Body of pancreas (tissue), 4 donors: ENCODE measurements at places on chromosomes 16 and 17. TPM values are rescaled to one million over a fixed set of nuclear protein-coding genes. Genes with fewer than 3 reads are reported as not detected.

DNA sequence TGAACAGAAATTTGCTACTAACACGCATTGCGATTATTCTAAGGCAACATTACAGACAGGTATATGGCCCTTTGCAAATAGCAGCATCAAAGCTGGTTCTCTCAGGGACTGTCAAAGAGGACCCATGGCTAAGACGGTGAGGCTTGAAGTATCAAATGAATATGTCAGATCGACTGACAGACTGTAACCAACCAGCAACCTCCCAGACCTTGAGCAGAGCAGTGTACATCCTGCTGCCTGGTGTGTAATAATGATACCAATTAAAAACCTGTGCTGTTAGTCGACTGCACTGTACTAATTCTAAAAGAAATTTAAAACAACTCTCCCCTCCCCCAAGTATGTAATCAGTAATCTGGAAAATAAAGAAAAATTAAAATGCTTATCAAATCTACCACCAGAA is 35.9 kb upstream of the GHDC start:
- H3K36me3 ChIP-seq: no peaks in the 10 kb centered on the region
- no peak overlapping the region for H3K27ac ChIP-seq
- DNase-seq: no peak
- H3K4me1 ChIP-seq: no peaks in the 10 kb centered on the region
- no peak overlapping the region for H3K4me3 ChIP-seq

- no peaks in the 10 kb centered on the region for H3K27me3 ChIP-seq
- H3K27ac ChIP-seq: no peak overlapping the region
- no peak for DNase-seq
Measured at GRCh38 chr16:61432421-61432820, 603.8 kb downstream of the CDH8 start.

- no peak overlapping the region for H3K4me3 ChIP-seq
- H3K27me3 ChIP-seq: no peaks in the 10 kb centered on the region
- no peak for DNase-seq
- H3K4me1 ChIP-seq: no peaks in the 10 kb centered on the region
- H3K27ac ChIP-seq: no peak overlapping the region
- H3K36me3 ChIP-seq: no peaks in the 10 kb centered on the region
Measured at GRCh38 chr16:88966986-88967829, 9.8 kb downstream of the CBFA2T3 start.

DNA sequence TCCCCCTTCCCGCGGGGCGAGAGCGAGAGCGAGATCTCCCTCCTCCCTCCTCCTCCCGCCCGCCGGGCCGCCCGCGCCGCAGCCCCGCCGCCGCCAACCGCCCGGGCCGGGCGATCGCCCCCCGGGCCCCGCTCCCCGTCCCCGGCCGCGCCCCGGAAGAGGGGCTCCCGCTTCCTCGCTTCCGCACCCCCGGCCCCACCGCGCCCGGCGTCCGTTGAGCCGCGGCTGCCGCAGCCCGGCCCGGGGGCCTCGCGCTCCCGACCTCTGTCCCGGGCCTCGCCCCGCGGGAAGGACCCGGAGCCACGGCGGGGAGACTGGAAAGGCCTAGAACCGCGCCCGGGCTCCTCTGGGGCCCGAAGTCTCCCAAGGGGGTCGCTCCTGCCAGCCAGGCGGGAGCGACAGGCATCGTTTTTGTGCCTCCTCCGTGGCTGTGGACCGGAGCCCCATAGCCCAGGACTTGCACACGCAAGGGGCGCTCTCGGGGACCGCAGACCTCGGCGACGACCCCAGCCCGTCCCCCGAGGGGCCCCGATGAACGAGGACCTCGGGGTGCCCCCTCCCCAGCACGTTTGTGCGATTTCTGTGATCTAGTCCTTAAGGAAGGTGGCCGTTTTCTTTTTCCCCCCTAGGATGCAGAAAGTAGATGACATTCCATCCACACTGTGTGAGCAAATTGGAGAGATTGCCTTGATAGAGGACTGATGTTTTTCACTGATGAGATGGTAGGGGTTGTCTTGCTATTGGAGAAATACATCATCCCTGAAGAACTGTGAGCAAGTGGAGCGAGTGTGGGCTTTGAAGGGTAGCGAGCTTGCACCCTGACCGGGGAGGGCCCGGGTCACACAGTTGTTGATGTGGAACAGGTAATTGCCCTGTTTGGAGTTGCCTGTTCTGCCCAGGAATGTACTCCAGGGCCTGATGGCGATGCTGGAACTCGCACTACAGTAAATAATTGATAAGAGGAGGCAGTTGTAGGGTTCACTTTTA is 611 bp downstream of the BANP start:
- H3K36me3 ChIP-seq: no peaks in the 10 kb centered on the region
- H3K27me3 ChIP-seq: no peaks in the 10 kb centered on the region
- no peak for DNase-seq
- peak overlapping the region; percentile 62 for H3K4me3 ChIP-seq
- peaks cover 36% of the 10 kb centered on the region for H3K4me1 ChIP-seq

The GPR179 gene
- under 0.01 TPM for total RNA-seq

The LLGL2 gene
- total RNA-seq: 113 TPM

The UTS2R gene
- total RNA-seq: not detected

DNA sequence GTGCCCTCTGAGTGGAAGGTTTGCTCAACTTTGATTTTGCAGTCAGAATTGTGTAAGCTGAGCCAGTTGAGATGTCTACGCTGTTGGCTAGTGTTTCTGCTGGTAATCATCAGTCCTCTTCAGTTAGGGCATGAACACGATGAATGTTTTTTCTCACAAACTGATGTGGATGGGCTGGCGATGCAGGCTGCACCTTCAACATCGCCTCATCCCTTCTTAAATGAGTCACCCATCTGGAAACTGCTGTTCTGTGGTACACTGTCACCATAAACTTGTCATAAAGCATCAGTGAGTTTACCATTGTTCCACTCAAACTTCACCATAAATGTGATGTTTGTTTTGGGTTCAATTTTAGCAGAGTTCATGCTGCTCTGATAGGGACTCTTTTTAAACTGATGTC is 8.4 kb downstream of the C16orf95 start:
- H3K27ac ChIP-seq: no peak overlapping the region
- H3K36me3 ChIP-seq: no peaks in the 10 kb centered on the region
- no peak overlapping the region for H3K4me3 ChIP-seq
- no peaks in the 10 kb centered on the region for H3K27me3 ChIP-seq

DNA sequence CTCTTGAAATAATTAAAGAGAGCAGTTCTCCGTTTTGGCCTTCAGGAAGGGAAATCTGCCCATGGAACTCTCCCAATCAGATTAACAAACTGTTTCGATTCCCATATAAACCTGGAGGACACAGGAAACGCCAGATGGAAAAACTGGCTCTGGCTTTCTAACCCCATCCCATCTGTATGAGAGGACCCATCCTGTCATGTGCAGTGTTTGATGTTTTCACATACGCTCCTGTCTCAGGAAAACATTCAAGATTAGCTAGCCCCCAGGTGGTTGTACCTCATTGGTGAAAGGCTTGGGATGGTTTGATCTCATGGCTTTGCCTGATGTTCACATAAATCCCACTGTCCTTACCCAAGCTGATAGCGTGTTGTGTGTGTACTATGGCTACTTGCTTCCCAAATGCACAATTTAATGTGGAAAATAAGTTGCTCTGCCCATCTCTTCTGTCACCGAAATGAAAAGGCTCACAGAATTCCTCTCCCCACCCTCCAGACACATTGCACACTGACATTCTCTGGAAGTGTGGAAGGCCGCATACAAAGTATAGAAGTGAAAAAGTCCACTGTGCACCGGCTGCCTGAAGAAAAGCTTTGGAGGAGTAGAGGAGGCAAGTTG is 18.2 kb upstream of the ERN1 start:
- H3K27ac ChIP-seq: peak overlapping the region; percentile 94
- H3K4me1 ChIP-seq: peaks cover 72% of the 10 kb centered on the region
- H3K27me3 ChIP-seq: no peaks in the 10 kb centered on the region

DNA sequence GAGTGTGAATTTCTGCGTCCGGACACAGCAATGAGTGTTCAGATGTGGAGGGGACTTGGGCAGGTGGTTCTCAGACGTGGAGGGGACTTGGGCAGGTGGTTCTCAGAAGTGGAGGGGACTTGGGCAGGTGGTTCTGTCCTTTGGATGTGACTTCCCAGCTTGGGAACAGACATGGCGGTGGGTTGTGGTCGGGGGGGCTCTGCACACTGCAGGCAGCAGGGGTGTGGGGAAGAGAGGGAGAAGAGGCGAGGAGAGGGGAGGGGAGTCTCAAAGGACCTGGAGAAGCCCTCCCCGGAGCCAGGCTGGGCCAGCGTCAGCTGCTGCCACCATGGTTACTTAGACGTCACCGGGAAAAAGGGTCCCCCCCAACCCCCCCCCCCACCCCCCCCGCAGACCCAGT is 9.8 kb downstream of the SOX8 start:
- no peak overlapping the region for H3K27ac ChIP-seq
- no peak for DNase-seq
- H3K27me3 ChIP-seq: no peaks in the 10 kb centered on the region

DNA sequence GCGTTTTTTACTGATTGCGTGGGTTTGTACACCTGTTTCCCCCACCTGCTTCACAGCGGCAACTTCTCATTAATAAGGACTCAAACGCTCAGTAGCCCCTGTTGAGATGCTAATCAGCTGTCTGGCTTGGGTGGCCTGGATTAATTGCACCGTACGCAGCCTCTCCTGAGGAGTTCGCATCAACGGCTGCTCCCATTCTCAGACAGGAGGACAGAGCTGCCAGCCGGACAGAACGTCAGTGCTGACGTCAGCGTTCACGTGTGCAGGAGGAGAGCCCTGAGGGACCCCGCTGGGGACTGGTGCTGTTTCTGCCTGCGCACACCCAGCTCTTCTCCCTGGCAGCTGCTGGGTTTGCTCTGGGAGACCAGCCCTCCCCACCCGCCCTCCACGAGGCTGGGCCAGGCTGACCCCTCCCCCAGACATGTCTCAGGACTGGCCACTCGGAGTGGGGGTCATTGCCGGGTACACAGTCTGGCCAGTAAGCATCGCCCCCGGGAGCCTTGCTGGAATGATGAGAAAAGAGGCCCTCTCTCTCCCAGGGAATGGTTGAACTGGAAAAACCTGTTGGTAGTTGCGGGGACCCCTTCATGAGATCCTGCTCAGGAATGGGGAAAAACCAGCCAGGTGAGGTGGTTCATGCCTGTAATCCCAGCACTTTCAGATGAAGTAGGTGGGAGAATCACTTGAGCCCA is 5.7 kb upstream of the BANP start:
- H3K27me3 ChIP-seq: no peaks in the 10 kb centered on the region
- H3K4me1 ChIP-seq: peaks cover 22% of the 10 kb centered on the region
- H3K4me3 ChIP-seq: no peak overlapping the region
- peak overlapping the region; percentile 92 for H3K27ac ChIP-seq

DNA sequence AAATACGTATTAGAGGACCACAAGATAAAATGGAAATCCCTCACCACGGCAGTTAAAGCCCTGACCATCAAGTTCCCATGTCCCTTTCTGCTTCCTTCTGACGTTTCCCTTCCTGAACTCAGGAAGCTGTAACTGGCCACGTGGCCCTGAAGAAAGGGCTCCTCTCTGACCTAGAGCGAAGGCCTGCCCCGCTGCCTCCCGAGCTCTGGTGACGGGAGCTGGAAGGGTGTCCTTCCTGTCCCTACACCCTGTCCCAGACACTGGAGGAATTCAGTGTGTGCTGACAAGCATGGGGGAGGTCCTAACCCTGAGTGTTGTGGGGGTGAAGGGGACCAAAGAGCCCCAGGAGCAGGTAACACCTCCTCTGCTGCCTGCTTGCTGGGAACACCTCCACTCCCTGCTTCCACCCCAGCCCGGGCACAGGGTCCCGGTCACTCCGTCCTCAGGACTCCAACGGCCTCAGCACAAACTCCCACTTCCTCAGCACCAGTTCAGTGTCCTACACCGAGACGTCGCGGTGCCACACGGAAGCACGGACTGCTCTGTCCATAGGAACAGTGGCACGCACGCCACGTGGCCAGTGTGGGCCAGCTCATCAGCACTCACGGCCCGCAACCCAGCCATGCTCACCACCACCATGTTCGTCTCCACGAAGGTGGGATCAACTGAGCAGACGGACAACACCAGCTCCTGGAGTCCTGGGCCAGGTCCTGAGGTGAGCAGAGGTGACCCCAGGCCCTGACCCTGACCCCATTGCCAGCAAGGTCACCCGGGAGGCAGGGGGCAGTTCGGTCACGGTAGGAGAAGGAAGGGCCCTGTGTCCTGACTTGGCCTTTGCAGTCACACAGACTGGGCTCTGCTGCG is 16.9 kb downstream of the TMEM235 start:
- H3K27ac ChIP-seq: no peak overlapping the region
- DNase-seq: no peak
- no peak overlapping the region for H3K4me3 ChIP-seq
- no peaks in the 10 kb centered on the region for H3K27me3 ChIP-seq
- H3K4me1 ChIP-seq: peaks cover 18% of the 10 kb centered on the region

- no peaks in the 10 kb centered on the region for H3K36me3 ChIP-seq
- H3K4me1 ChIP-seq: peaks cover 14% of the 10 kb centered on the region
- no peaks in the 10 kb centered on the region for H3K27me3 ChIP-seq
- H3K4me3 ChIP-seq: no peak overlapping the region
- no peak for DNase-seq
Measured at GRCh38 chr16:2424061-2425007, 4.9 kb upstream of the CCNF start.

DNA sequence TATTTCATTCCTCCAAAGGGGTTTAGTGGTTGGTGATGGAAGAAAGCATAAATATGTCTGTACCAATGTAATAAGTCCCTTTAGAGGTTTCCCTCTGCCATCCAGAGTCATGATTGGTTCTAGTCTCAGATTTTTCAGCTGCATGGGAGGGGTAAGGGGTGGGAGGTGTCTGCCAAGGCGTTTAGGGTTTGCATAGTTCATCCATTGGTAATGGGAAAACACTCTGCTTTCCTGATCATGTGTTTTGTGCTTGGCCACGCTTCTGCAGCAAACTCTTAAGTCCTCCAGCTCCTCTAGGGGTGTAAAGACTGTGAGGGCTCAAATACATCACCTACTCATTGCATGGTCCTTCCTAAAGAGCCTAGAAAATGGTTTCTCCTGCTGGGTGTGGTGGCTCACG is 29.8 kb downstream of the LIG3 start:
- H3K27me3 ChIP-seq: no peaks in the 10 kb centered on the region
- H3K4me3 ChIP-seq: no peak overlapping the region
- DNase-seq: no peak
- H3K36me3 ChIP-seq: peaks cover 11% of the 10 kb centered on the region
- H3K27ac ChIP-seq: no peak overlapping the region

DNA sequence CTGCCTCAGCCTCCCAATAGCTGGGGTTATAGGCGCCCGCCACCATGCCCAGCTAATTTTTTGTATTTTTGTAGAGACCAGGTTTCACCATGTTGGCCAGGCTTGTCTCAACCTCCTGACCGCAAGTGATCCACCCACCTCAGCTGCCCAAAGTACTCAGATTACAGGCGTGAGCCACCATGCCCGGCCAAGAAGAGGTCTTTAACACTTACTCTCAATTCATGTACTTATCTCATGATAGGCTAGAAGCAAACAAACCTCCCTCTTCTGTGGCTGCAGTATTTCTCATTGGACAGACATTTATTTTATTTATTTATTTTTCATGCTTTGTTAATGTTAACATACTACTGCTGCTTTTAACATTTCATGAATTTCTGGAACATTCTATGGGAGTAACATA is 7.0 kb upstream of the NT5C start:
- no peak for DNase-seq
- H3K27me3 ChIP-seq: no peaks in the 10 kb centered on the region
- no peak overlapping the region for H3K27ac ChIP-seq
- no peaks in the 10 kb centered on the region for H3K36me3 ChIP-seq
- H3K4me1 ChIP-seq: no peaks in the 10 kb centered on the region

- no peak overlapping the region for H3K4me3 ChIP-seq
- H3K27me3 ChIP-seq: no peaks in the 10 kb centered on the region
- no peak for DNase-seq
- no peak overlapping the region for H3K27ac ChIP-seq
- H3K4me1 ChIP-seq: peaks cover 23% of the 10 kb centered on the region
Measured at GRCh38 chr16:2042171-2042985, 5.3 kb downstream of the NTHL1 start.

The NR1D1 gene
- total RNA-seq: 2.3 TPM

The TSPOAP1 gene
- total RNA-seq: 21.0 TPM
